Spinal cord (tissue), 10 donors: ENCODE measurements at places on chromosomes 12 and 14. TPM values are rescaled to one million over a fixed set of nuclear protein-coding genes. Genes with fewer than 3 reads are reported as not detected.

Gene TAS2R8
- 0.11 TPM for total RNA-seq

Gene SLC5A8
- 0.22 TPM for total RNA-seq

Gene RTL1
- 0.99 TPM for total RNA-seq

GRCh38 chr12:68198507-68199086 is 27.0 kb downstream of the IL26 start:
- no peak for DNase-seq

GRCh38 chr12:15602051-15602672 is 187.0 kb downstream of the EPS8 start:
- DNase-seq: no peak

DNA sequence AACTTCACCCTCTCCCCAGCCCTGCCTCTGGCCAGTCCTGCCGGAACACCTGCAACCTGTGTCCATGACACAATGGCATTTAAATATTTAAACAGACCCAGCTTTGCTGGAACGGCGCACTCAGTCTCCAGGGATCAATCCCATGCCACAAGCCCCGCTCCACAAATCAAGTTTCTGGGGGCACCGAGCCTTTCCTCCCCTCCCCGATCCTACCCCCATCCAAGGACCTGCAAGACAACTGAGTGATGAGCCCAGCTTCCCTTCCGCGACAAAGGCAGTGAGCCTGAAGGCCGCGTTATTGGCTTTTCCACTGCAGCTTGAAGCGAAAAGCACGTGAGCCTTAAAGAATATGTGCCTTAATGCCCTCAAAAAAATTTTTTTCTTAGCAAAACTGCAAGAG is 185.7 kb downstream of the DPF3 start:
- DNase-seq: no peak

GRCh38 chr14:65160091-65160490 is 57.8 kb upstream of the MAX start:
- DNase-seq: no peak

DNA sequence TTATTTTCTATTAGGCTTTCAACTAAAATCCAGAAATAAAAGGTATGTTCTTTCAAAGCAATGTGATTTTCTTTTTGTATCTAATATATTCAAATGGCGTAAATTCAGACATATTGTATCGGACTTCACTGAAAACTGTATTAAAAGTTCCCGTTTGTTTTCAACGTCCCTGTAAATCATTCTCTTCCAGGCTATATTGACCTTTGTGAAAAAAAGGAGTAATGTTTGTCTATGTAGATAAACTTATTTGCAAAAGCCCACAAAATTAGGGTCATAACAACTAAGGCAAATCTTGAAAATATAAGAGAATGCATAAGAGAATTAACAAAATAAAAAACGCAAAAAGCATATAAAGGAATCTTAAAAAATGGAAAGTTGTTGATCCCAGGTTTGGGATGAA is 1492.4 kb downstream of the AACS start:
- DNase-seq: no peak

DNA sequence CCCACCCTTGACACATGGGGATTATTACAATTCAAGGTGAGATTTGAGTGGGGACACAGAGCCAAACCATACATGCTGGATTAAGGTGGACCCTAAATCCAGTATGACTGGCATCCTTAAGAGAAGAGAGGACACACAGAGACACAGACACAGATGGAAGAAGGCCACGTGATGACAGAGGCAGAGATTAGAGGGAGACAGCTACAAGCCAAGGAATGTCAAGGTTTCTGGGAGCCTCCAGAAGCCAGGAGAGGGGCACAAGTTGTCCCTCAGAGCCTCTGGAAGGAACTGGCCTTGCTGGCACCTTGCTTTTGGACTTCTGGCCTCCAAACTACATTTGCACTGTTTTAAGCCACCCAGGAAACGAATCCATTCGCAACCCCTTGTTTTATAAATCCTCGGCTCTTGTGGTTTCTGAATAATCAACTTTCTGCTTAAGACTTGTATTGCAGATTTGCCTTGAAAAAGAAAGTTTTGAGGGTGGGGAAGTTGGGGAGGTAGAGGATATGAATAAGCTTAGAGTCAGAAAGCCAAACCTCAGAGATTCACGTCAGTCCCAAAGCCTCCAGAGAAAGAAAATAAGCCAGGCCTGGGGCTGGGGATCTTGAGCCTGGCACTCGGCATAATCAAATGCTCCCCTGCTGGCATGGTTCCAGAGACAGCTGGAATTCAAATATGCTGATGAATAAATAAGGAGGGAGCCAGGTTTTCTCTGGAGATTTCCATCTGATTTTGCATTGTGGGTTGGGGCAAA is 224.2 kb upstream of the PWP1 start:
- DNase-seq: peak; percentile 67
